ENCODE measurements at places on chromosomes 6 and 20.

GRCh38 chr6:112231594-112232060, 22.7 kb downstream of the LAMA4 start:
- no peak for DNase-seq

GRCh38 chr6:100342830-100343229, 121.9 kb downstream of the SIM1 start:
- DNase-seq: no peak

GRCh38 chr6:52522151-52522626, 54.7 kb downstream of the TRAM2 start:
- no peak for DNase-seq

- peak; percentile 27 for DNase-seq
Observed at GRCh38 chr6:27684264-27685211, 211.6 kb upstream of the ZNF184 start.

DNA sequence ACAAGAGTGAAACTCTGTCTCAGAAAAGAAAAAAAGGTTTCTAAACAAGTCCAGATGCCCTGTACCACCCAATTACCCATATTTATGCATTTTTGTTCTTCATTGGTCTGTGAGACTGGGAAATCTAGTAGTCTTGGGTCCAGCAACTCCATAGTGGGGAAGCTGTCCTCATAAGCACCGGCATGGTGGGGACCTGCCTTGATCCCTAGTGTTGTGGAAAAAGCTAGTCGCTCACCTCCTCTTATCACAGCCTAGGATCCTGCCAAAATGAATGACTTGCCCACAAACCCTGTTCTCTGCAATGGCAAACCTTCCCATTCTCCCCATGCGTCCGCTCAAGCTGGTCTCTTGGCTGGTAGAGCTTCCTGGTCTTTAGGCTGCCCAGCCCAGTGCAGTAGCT, 38.3 kb upstream of the GABRR1 start:
- no peak for DNase-seq

GRCh38 chr20:58237318-58238132, 9.1 kb upstream of the ANKRD60 start:
- DNase-seq: no peak

- no peak for DNase-seq
Observed at GRCh38 chr20:63703471-63703975, 4.3 kb downstream of the ARFRP1 start.

DNA sequence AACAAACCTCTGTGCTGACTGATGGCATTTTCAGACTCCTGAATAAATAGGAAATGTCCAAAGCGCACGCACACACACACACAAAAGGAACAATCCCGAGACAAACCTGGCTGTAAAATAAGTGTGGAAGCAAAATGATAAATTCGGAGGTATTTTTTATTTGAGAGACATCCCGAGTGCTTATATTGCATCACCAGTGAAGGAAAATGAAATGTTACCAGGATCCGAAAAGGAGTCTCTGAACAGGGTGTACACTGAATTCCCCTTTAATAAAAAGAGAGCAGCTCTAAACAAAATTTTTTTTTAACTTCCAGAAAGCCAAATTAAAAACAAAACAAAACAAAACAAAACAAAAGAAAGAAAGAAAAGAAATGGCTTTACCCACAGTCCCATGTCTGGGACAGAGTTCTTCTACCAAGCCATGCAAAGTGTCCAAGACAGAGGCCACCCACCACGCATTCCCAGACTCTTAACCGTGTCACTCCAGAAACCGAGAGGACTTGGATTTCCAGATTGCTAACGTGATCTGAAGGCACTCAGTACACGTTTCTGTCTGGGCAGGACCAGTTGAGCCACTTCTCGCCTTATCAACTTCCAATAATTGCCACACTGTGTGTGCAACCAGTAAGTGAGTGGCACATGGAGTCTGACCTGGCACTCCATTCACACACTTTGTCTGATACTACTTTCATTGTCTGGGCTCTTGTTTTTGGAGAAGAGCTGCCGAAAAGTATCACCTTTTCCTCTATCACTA, 817 bp downstream of the ME1 start:
- DNase-seq: no peak

DNA sequence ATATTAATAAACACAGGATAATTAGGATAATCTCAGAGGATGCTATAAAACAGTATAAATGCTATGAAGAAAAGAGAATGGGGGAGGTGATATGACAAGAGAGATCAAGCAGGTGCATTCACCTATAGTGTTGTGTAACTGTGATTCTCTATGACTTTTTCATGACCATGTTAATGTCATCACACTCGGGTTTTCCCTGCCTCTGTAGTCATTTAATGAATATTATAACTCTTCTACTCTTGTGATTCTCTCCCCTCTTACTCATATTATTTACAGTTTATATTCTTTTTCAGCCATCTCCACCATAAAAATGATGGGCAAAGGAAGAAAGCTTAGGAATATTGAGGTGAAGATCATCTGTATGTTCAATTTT, 106.9 kb upstream of the SGK1 start:
- no peak for DNase-seq

GRCh38 chr20:62010551-62011402, 54.9 kb downstream of the TAF4 start:
- DNase-seq: peak; percentile 36

- no peak for DNase-seq
Observed at GRCh38 chr20:25065625-25066338, 7.8 kb upstream of the ACSS1 start.

- DNase-seq: no peak
Observed at GRCh38 chr6:154202339-154202738, 154.3 kb downstream of the IPCEF1 start.

DNA sequence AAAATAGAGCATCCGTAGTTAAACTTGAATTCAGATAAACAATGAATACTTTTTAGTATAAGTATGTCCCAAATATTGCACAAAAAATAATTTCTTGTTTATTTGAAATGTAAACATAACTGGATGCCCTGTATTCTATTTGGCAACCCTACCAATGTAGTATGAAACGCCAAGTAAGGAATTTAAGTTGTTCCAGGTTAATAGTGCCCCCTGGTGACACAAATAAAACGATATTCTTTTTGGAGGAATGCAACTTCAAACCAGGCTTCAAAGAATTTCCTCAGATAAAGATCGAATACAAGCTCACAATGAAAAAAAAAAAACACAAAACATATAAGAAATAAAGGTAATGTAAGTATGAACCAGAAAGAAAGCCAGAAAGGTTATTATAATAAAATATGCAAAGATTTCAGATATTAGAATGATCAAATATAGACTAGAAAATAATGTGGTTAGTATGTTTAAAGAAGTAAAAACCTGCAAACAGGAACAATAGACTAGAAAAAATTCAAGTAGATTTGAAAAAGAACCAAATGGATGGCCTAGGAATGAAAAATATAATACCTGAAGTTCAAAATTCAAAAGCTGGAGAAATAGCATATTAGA, 18.4 kb upstream of the AKAP7 start:
- no peak for DNase-seq

DNA sequence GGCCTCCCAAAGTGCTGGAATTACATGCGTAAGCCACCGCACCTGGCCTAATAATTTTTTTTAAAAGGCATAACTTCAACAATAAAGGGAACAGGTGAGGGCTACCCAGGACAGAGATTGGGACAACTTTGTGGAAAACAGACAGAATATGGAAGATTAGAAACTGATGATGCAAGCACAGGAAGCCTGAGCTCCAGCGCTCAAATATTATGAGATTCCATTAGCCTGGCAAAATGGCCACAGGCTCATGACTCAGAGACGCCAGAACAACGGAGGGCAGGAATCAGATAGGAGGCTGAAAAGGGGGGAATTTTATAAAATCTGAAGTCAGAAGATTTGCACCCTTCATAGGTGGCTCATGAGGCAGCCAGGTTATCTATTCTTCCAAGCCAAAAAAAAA, 103.1 kb upstream of the MRPS10 start:
- no peak for DNase-seq
